ENCODE measurements at places on chromosomes 4 and X.

GRCh38 chrX:12360383-12360782 lies 222.1 kb downstream of the FRMPD4 start:
- DNase-seq = no peak

DNA sequence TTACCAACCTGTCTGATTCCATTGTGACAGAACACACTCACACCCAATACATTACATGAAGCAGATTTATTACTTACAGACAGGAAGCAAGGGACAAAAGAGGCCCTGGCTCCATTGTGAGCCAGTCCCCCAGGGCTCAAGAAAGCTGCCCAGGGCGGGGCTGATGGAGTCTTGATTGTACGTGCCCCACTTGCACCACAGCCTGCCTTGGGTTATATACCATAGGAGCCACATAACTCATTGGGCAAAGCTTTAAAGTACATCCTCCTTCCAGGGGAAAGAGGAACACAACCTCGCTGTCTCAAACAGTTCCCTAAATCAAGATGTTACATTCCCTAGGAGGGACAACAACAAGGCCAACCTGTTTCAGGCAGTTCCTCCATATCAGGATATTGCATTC lies 3.4 kb upstream of the ZRSR2 start:
- DNase-seq = peak; percentile 48

GRCh38 chr4:175394208-175394607 lies 417.9 kb downstream of the GPM6A start:
- peak; percentile 6 for DNase-seq

GRCh38 chrX:372856-373640 lies 13.7 kb downstream of the PPP2R3B start:
- no peak for DNase-seq

DNA sequence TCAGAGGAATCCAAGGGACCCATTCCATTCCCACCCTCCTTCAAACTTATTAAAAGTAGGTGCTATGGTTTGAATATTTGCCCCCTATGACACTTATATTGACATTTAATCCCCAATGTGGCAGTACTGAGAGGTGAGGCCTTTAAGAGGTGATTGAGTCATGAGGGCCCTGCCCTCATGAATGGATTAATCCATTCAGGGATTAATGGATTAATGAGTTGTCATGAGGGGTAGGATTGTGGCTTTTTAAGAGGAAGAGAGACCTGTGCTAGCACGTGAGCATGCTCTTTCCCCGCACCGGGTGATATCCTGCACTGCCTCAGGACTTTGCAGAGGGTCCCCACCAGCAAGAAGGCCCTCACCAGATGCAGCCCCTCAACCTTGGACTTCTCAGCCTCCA lies 50.1 kb downstream of the IRF2 start:
- no peak for DNase-seq

DNA sequence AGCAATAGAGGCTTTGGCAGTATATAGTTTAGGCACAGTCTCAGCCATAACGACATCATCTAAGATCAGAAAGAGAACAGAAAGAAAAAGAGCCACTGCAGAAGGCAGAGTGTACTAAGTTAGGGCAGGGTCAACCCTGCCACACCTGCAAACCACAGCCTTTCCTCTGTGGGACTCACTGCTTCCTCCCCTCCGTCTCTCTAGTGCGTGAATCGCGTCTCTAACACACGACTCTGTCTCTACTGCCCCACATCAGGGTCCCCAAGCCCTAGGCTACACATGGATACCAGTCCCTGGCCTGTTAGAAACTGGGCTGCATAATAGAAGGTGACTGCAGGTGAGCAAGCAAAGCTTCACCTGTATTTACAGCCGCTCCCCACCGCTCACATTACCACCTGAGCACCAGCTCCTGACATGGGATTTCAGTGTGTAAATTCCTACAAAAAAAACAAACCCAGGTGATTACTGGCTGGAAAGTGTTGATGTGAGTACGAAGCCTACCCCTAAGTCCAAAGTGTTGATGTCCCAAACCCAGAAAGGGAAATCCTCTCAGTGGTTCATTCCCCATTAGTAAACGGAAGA lies 128.9 kb downstream of the PRKX start:
- no peak for DNase-seq
